Activated CD4-positive, alpha-beta T cell treated with anti-CD3 and anti-CD28 coated beads, Interleukin-2, amount 50 U/mL, for 1 hour (primary cell): ENCODE measurements at places on chromosomes 3 and 15.

DNA sequence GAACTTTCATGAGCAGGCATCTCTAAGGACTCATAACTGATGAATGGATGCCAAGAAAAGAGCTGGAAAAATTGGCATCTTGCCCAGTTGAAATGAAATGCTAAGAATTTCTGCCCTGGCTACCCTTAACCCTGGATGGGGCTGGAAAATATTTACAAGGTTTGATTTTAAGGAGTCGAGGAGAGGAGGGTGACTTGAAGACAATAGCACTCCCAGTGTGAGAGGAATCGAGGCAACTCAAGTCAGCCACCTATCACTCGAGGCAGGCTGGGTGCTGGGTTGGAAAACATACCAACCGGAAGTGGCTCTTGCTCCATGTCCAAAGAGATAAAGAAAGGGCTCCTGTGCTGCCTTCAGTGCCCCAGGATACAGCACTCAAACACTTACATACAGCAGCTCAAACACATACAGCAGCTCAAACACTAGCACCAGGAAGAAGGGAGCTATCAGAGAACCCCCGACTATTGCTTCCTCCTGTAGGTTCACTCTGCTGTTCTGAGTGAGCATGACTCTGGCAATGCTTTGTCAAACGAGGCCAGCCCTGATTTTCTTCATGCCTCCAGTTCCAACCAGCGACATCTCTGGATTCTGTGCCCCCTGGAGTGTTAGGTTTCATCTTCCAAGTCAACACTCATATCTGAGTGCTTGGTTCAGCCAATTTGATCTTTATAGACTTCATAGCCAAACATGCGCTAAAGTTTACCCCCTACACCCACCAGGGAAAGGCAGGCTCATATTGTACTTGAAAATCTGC lies 4.9 kb downstream of the PRICKLE2 start:
- no peak for DNase-seq

- DNase-seq: no peak
Observed at GRCh38 chr3:123947482-123947881, 13.5 kb downstream of the CCDC14 start.

- DNase-seq: no peak
Observed at GRCh38 chr15:43939070-43939469, 112.3 kb downstream of the WDR76 start.

DNA sequence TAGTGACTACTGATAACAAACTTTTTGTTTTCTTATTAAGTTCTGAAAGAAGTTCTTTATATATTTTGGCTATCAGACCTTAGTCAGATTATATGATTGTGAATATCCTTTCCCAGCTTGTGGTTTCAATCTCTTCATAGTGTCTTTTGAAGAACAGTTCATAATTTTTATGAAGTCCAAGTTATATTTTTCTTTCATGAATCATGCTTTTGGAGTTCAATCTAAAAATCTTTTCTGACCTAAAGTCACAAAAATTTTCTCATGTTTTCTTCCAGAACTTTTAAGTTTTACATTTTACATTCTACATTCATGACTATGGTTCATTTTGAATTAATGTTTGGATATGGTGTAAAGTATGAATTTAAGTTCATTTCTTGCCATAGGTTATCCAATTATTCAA lies 34.2 kb upstream of the OCA2 start:
- DNase-seq: no peak

GRCh38 chr15:79769069-79769481 lies 127.7 kb downstream of the MTHFS start:
- no peak for DNase-seq

DNA sequence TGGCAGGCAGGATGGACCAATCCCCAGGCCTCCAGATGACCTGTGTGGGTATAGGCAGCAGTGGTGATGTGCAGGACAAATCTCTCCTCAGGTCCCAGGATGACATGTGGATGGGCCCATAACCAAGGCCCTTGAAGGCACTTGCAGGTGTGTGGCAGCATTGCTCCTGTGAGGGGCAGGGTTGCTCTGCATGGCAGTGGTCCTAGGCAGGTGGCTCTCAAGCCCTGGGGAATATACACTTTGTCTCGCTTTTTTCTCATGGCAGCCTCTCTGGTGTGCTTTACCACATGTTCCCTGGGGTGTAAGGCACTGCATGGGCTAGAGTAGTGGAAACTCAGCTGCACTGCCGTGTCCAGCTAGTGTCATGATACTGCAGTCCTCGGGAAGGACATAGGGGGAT lies 503.6 kb downstream of the UNC13C start:
- no peak for DNase-seq

DNA sequence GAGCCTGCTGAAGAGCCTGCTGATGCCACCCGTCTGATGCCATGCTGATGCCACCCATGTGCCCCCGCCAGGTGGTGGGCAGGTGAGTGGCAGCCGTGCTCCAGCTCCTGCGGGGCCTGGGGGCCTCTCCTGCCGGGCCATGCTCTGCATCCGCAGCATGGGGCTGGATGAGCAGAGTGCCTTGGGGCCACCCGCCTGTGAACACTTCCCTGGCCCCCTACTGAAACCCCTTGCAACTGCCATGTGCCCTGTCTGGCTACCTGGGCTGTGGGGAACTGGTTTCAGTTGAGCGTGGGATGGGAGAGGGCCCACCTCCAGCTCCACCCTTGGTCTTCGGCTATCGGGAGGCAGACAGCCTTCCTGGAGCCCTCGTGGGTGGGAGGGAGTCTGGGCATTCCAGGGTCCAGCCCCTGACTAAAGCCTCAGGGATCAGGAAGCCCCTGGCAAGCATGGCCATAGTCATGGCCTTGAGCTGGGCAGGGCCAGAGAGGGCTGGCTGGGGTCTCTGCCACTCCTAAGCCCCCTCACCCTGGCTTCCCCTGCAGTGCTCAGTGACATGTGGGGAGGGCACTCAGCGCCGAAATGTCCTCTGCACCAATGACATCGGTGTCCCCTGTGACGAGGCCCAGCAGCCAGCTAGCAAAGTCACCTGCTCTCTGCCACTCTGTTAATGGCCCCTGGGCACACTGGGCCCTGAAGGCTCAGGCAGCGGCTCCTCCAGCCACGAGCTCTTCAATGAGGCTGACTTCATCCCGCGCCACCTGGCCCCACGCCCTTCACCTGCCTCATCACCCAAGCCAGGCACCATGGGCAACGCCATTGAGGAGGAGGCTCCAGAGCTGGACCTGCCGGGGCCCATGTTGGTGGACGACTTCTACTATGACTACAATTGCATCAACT lies 92.2 kb downstream of the TBC1D2B start:
- DNase-seq: no peak
